Calu3 (cell line): ENCODE measurements at places on chromosomes 6 and 20.

- no peak for DNase-seq
Observed at GRCh38 chr20:60558486-60558885, 600.3 kb downstream of the CDH26 start.

DNA sequence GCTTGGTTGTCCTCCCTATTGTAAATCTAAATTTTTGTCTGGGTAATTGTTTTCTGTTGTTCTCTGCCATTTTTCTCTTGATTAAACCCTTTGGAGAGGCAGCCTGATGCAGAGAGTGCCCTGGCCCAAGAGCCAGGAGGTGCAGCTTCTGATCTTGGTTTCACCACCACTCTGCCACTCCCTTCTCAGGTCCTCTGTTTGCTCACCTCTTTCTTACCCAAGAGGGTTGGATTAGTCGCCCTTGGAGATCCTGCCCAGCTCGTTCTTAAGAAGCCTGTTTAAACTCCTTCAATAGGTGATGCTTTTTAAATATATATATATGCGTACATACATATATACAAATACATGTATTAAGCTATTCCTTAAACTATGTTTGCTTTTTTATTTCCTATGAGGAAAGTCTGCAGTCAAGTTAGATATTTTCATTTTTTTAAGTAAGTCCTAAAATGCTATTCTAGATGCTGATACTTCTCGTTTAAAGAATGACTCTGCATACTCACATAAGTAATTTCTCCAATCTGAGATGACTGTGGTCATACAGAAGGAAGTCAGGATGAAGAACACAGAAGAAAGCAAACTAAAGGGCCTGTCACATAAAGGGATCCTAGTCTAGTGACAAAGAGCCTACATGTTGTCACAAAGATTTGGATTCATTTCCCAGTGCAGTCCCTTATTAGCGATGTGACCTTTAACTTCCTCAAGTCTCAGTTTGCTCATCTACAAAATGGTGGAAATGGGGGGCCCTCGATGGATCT lies 19.9 kb downstream of the TPD52L1 start:
- no peak for DNase-seq

DNA sequence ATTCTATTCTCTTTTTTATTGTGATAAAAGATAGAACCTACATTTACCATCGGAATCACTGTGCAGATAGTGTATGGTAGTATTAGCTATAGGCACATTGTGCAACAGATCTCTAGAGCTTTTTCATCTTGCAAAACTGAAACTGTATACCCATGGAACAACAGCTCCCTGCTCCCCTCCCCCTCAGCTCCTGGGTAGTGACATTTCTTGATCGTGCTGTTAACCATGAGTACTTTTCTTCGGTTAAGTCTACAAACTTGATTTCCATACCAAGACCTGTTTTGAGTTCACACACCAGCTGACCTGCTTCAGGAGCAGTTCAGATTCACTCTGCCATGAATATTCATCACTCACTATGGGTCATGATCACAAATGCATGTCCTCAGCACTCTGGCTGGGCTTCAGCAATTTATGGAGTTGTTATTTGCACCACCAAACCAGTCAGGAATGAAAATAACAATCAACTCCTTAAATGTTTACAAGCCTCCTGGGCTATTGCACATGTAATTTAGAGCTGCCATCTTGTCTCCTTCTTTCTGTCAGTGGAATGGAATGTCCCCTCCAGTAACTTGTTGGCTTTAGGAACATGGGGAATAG lies 32.8 kb downstream of the PRDM1 start:
- DNase-seq, result no peak

DNA sequence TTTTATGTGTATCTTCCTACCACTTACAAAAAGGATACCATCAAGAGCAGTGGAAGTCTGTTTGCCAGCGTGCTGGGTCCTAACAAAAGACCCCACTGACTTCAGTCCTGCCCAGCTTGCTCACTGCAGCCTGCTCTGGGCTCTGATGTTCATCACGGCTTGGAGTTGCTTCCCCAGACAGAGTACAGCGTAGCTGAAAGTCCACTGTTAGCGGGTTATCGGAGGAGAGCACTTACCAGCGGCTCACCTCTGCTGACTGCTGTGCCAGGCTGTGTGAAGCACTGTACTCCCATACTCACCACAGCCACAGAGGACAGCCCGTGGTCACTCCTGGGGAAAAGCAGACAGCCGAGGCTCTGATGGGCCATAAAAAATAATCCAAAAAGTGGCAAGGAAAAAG lies 40.2 kb downstream of the CTCFL start:
- no peak for DNase-seq

GRCh38 chr20:23970049-23970448 lies 18.5 kb downstream of the GGTLC1 start:
- DNase-seq, result no peak

DNA sequence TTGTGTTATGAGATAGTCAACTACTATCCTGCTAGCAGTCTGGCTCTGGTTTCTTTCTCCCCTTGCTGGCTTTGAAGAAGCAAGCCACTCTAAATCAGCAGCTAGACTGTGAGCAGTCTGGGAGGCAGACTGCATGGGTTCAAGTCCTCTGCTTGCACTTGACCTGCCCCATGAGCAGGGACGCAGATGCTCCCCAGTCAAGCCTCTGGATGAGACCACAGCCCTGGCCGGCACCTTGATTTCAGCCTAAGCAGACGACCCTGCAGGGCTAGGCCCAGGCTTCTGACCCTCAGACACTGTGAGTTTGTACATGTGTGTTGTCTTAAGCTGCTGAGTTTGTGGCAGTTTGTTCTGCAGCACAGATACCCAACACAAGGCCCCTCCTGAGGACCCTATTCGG lies 105.8 kb downstream of the SULF2 start:
- DNase-seq, result no peak

- no peak for DNase-seq
Observed at GRCh38 chr6:11123978-11124377, 12.5 kb upstream of the ERVFRD-1 start.

DNA sequence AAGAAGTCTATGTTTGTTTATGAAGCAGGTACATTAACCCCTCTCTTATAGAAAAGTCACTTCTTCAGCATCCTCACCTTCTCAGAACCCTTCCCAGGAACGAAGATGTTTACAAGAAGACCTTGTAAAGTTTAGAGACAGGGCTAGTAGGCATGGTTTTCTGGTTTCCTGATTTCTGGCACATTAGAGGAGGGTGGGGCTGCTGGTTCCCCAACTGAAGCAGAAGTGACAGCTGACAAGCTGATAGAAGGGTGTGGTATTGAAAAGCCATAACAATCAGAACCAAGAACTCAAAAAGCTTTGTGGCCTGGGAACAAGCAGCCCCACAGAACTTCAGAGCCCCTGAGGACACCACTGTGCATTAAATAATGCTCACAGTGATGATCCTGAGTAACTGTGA lies 91.2 kb downstream of the RTN4IP1 start:
- DNase-seq, result no peak

- no peak for DNase-seq
Observed at GRCh38 chr6:17945111-17945510, 42.3 kb downstream of the KIF13A start.

- DNase-seq, result no peak
Observed at GRCh38 chr6:161903584-161904212, 629.8 kb upstream of the AGPAT4 start.

- DNase-seq, result no peak
Observed at GRCh38 chr6:39037707-39038106, 10.9 kb upstream of the GLP1R start.

DNA sequence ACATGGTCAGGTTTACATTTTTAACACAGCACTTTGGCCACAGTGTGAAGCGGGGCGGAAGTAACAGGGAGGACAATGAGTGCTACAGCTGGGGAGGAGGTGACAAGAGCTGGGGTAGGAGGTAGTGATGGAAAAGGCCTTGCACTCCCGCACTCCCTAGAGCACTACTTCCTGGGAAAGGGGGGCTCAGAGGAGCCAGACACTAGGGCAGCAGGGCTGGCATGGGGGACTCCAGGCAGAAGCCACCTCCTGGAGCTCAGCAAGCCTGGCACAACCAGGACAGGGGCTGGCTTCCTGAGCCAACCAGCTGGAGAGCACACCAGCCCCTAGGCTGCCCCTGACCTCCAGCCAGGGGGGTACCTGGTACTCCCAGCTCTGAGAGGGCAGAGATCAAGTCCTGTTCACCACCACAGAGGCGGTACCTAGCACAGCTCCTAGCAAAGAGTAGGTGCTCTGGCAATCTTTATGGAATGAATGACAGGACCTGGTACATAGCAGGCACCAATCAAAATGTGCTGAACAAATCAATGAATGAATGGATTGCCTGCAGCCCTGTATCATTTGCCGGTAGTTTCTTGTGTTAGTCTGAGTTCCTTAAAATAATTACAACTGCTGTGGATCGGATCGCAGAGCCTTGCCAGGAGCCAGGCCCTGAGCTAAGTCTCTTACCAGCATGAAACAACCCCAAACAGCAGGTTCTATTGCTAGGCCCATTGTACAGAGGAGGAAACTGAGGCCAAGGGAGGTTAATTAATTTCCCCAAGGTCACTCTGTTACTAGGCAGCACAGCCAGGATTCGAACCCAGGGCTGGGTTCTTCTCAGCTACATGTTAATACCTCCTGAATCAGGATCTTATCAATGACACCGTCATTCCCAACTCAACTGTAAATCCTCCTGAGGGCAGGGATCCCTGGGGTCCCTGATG lies 15.5 kb downstream of the NOL4L start:
- no peak for DNase-seq

- DNase-seq, result no peak
Observed at GRCh38 chr20:6026051-6026450, 27.8 kb downstream of the LRRN4 start.

DNA sequence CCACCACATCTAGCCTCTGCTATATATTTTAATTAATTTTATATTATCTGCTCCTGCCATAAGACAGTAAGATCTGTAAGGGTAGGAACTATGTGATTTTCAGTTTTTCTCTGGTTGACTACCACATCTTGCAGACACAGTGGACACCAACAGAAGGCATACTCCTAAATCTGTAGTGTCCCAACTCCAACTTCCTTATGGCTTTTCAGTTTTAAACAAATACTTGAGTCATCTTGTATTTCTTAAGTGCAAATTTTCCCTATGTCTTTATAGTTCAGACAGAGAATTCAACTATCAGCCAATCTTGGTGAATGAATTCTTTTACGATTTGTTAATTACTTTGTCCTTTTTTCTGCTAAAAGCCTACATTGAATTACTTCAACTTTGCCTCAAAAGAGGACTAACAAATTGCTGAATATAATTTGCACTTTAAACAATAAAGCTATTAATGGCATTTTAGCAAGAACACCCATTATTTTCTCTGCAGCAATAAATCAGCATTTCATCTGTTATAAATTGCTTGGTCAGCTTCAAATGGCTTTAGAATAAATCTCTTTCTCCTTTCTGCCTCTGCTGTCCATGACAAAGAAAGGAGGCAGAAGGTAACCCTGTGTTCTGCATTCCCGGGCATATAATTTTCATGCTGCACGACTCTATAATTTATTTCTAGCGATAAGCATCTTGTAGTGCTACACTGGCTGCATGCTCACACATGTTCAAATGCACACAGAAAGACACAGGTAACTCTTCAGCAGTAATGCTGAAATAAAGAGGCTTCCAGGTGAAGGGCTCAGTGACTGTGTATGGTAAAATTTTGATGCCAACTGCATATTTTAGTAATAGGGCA lies 144.8 kb downstream of the BACH2 start:
- no peak for DNase-seq

GRCh38 chr20:11057624-11058023 lies 383.8 kb upstream of the JAG1 start:
- no peak for DNase-seq

GRCh38 chr6:149933461-149933860 lies 8.4 kb upstream of the ULBP2 start:
- no peak for DNase-seq

DNA sequence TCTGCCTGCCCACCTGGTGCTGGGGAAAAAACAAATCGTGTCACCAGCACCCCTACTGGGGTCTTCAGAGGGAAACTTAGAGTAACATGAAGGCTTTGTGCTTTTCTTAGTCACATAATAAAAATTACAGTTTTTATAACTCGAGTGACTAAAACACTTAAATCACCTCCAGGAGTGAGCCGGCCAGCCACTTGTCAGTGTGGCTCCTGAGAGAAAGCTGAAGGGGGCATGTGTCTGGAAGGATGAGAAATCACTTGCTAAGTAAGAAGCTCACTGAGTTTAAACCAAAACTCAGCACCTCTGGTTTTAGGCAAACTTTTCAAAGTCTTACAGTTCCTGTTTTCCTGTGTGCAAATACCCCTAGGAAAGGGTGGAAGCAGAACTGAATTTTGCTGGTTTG lies 372.2 kb downstream of the CDH26 start:
- DNase-seq, result no peak

GRCh38 chr6:96537726-96538125 lies 16.1 kb downstream of the UFL1 start:
- DNase-seq, result no peak

- DNase-seq, result no peak
Observed at GRCh38 chr6:13433709-13434121, 53.7 kb downstream of the GFOD1 start.

GRCh38 chr6:111721753-111722154 lies 116.1 kb upstream of the TRAF3IP2 start:
- peak; percentile 24 for DNase-seq

GRCh38 chr20:39660965-39661364 lies 698.8 kb downstream of the DHX35 start:
- DNase-seq, result no peak

DNA sequence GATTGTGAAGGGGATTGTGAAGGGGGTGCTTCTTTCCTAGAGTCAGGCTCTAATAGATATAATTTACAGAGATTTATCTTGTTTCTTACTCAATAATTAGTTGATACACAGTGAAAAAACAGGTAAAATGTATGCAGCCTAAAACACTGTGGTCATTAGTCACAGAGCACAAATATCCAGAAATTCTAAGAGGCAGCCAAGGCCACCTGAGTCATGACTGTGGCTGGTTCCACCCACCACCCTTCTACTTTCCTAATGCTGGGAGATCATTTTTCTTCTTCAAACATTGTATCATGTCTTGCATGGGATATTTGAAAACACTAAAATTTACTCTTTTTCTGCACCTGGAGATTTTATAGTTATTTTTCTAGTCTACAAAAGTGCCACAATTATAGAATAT lies 181.6 kb downstream of the OTOR start:
- no peak for DNase-seq

GRCh38 chr20:46743088-46743487 lies 33.6 kb downstream of the SLC2A10 start:
- no peak for DNase-seq

- DNase-seq, result no peak
Observed at GRCh38 chr6:47250302-47250701, 59.4 kb downstream of the TNFRSF21 start.

DNA sequence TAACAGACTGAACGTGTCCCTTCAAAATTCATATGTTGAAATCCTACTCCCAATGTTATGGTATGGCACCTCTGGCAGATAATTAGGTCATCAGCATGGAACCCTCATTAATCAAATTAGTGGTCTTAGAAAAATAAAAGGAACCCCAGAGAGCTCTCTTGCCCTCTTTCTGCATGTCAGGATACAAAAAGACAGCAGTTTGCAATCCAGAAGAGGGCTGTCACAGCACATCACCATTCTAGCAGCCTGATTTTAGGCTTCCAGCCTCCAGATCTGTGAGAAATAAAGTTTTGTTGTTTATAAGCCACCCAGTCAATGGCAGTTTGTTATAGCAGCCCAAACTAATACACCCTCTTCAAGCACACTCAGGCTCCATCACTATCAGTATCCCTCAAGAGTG lies 292.9 kb downstream of the TRDN start:
- DNase-seq, result no peak
